ENCODE measurements at places on chromosomes 5 and 9.
A peak's percentile ranks its signal among the peaks of the same experiment; 100 is the strongest.

DNA sequence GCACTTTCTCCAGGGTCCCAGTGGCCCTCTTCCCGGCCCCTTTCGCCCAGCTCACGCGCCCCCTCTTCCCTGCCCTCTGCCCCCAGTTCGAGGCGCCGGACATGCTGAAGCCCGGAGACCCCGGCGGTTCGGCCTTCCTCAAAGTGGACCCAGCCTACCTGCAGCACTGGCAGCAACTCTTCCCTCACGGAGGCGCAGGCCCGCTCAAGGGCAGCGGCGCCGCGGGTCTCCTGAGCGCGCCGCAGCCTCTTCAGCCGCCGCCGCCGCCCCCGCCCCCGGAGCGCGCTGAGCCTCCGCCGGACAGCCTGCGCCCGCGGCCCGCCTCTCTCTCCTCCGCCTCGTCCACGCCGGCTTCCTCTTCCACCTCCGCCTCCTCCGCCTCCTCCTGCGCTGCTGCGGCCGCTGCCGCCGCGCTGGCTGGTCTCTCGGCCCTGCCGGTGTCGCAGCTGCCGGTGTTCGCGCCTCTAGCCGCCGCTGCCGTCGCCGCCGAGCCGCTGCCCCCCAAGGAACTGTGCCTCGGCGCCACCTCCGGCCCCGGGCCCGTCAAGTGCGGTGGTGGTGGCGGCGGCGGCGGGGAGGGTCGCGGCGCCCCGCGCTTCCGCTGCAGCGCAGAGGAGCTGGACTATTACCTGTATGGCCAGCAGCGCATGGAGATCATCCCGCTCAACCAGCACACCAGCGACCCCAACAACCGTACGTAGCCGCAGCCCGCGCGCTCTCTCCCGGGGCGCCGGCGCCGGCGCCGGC is 1.0 kb downstream of the PRDM6 start:
- H3K27me3 ChIP-seq: peaks cover 11% of the 10 kb centered on the region
- DNase-seq: no peak
- H3K36me3 ChIP-seq: no peaks in the 10 kb centered on the region
- no peak overlapping the region for H3K27ac ChIP-seq
- peak overlapping the region; percentile 68 for H3K4me3 ChIP-seq

DNA sequence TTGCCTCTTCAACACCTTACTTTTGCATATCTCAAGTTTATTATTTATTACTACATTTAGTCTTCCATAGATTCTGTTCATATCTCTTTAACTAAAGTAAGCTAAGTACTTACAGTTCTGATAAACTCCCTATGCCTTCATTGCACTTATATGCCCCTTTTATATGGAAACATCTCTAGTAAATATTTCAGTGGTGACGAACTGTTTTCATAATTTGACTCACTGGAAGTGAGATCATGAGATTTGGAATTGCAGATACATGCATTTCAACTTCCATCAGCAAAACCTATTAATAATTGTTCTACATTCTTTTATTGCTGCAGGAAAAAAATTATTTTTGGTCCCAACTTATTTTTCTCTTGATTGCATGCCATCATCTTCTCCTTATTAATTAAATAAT is 263.5 kb downstream of the CD180 start:
- no peak overlapping the region for H3K4me3 ChIP-seq
- no peaks in the 10 kb centered on the region for H3K36me3 ChIP-seq
- DNase-seq: no peak
- no peaks in the 10 kb centered on the region for H3K27me3 ChIP-seq
- H3K4me1 ChIP-seq: no peaks in the 10 kb centered on the region
- no peak overlapping the region for H3K27ac ChIP-seq

DNA sequence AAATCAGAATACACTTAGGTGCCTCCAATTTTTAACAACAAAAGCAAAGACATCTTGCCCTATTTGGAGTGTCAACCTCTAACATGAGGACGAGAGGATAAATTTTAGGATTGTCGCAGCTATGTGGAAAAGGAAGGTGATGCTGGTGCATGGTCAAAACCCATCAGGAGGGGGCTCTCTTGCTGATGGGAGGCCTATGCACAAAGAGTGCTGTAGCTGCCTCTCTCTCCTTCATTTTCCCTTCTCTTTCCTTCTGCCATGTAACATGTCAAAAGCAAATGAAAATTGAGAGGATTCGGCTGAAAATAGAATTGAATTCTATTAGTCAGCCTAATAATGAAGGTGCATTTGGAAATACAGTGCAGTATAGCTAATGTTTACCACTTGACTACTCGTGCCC is 578.7 kb upstream of the ZNF462 start:
- no peaks in the 10 kb centered on the region for H3K27me3 ChIP-seq
- DNase-seq: no peak
- no peak overlapping the region for H3K4me3 ChIP-seq

GRCh38 chr5:114332925-114333324 is 28.9 kb upstream of the KCNN2 start:
- H3K4me3 ChIP-seq: no peak overlapping the region
- no peak for DNase-seq
- H3K27me3 ChIP-seq: no peaks in the 10 kb centered on the region
- no peaks in the 10 kb centered on the region for H3K36me3 ChIP-seq
- H3K4me1 ChIP-seq: no peaks in the 10 kb centered on the region
- H3K27ac ChIP-seq: no peak overlapping the region

GRCh38 chr5:58944221-58944620 is 361.3 kb downstream of the RAB3C start:
- H3K4me3 ChIP-seq: no peak overlapping the region
- no peaks in the 10 kb centered on the region for H3K4me1 ChIP-seq
- H3K36me3 ChIP-seq: no peaks in the 10 kb centered on the region
- H3K27ac ChIP-seq: no peak overlapping the region
- H3K27me3 ChIP-seq: no peaks in the 10 kb centered on the region

DNA sequence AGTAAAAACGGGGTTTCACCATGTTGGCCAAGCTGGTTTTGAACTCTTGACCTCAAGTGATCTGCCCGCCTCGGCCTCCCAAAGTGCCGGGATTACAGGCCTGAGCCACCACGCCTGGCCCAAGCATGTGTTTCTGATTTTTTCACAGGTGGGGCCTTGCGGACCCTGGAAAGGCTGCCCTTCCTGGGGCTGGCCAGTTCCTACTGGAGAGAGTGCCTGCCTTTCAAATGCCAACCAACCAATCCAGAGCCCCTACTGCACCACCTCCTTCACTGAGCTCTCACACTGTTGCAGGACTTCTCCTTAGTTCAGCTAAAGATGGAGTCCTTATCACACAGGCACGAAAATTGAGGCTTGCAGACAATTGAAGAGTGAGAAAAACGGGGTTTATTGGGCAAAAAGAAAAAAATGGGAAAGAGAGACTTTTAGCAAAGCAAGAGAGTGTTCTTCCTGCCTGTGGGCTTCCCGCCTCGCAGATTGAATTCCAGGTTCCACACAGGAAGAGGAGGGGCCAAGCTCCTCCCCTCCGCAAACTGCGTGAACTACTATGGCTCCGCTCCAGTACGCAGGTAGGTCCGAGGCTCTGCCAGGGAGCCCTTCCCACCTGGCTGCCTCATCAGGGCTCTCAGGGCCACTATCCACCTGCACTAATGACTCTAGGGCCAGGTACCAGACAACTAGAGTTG is 8.3 kb upstream of the CMBL start:
- H3K4me1 ChIP-seq: no peaks in the 10 kb centered on the region
- H3K27me3 ChIP-seq: no peaks in the 10 kb centered on the region
- no peak for DNase-seq
- H3K4me3 ChIP-seq: no peak overlapping the region

- no peak for DNase-seq
- peaks cover 10% of the 10 kb centered on the region for H3K27me3 ChIP-seq
- no peak overlapping the region for H3K27ac ChIP-seq
- H3K4me1 ChIP-seq: peaks cover 8% of the 10 kb centered on the region
- H3K36me3 ChIP-seq: no peaks in the 10 kb centered on the region
These were observed 14.7 kb downstream of the IGIP start for GRCh38 chr5:140140435-140140834.

GRCh38 chr9:20620650-20621470 is 1.4 kb downstream of the MLLT3 start:
- peaks cover 15% of the 10 kb centered on the region for H3K27me3 ChIP-seq
- H3K4me1 ChIP-seq: peaks cover 76% of the 10 kb centered on the region
- peak; percentile 86 for DNase-seq
- H3K4me3 ChIP-seq: peak overlapping the region; percentile 80
- H3K36me3 ChIP-seq: no peaks in the 10 kb centered on the region

DNA sequence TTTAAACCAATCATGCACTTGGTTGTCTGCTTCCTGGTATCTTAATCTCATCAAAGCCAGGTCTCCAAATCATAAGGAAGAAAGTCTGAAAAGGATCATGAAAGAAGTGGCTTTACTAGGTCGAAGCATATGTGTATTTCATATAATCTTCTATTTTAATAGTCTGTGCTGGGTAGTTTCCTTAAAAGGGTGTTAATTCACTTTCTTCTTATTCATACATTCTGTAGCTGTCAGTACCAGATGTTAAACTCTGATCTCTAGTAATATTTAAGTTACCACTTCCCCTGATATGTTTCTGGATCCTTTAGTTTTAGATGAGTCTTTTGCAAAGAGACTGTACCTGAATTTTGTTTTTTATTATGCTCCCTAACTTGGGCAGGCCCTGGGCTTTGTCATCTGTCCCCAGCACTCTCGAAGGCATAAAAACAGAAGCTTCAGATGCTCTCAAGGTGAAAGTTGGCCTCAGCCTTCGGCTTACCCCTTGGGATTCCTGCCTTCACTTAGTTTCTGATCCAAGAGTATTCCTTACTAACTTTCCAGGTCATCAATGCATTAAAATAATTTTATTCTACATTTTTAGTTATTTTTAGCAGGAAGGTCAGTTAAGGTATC is 15.0 kb upstream of the LNPEP start:
- no peak overlapping the region for H3K27ac ChIP-seq
- peaks cover 44% of the 10 kb centered on the region for H3K4me1 ChIP-seq
- no peaks in the 10 kb centered on the region for H3K36me3 ChIP-seq
- no peak overlapping the region for H3K4me3 ChIP-seq

DNA sequence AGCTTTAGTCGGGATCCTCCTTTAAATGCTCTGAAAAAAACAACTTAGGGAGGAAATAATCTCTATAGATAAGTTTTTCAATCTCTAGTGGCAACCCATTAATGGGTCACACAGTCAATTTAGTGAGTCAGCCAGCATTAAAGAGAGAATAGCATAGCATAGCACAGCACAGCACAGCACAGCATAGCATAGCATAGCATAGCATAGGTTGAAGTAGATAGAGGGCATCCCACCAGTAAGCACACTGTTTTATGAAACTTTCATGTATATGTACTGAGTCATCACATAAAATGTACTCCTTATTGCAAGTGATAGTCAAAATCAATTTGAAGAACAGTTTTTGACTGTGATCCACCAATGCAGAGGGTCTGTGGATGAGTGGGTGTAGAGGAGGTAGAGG is 522.9 kb downstream of the CCDC171 start:
- H3K27ac ChIP-seq: no peak overlapping the region
- DNase-seq: no peak
- H3K27me3 ChIP-seq: no peaks in the 10 kb centered on the region
- H3K36me3 ChIP-seq: no peaks in the 10 kb centered on the region

DNA sequence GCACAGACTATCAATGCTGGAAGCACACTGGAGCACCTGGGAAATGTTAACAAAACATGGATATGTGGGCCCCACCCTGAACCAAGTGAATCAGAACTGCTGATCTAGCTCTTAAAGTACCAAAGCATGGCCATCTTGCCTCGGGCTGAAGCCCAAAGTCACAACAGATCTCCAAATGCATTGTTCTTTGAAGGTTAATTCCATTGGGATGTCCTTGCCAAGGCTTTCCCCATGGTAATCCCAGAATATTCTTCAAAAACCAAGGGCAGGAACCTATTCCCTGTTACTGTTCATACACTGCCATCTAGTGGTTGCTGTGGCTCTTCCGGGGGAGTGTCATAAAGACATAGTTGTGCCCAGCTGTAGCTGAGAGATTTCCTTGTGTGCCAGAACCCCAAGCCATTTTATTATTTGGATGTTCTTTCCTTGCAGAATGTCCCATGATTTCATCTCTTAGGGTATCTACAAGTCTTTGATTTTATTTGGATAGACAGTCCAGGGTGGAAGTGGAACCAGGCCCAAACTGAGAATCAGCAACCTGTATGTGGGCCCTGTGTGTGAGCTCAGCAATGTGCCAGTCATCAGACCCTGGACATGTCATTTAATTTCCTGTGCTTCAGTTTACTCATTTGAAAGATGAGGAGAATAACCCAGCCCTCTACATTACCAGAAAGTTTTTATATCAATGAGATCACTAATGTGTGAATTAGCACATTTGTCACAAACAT is 290.0 kb downstream of the ACTL7B start:
- no peak overlapping the region for H3K4me3 ChIP-seq
- DNase-seq: no peak
- no peaks in the 10 kb centered on the region for H3K36me3 ChIP-seq
- no peaks in the 10 kb centered on the region for H3K27me3 ChIP-seq
- H3K4me1 ChIP-seq: no peaks in the 10 kb centered on the region

- H3K36me3 ChIP-seq: no peaks in the 10 kb centered on the region
- no peaks in the 10 kb centered on the region for H3K27me3 ChIP-seq
- no peak overlapping the region for H3K4me3 ChIP-seq
- DNase-seq: no peak
- H3K27ac ChIP-seq: no peak overlapping the region
These were observed 136.1 kb downstream of the PDE4D start for GRCh38 chr5:59757442-59757841.

DNA sequence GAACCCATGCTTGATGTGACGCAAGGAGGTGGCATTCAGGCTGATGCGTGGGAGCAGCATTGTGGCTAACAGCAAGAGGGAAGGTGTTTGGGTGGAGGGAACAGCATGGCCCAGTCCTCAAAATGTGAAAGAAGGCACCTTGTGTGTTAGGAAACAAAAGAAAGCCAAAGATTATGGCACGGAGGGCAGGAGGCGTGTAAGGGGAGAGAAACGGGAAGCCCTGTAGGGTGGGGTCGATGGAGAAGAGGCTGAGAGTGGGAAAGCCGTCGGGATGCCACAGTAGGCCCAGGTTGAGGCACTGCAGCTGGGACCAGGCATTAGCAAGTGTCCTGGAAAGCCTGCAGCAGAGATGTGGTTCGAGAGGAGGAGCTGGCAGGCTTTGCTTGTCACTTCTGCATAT is 241.1 kb downstream of the GADD45G start:
- H3K4me1 ChIP-seq: no peaks in the 10 kb centered on the region
- no peaks in the 10 kb centered on the region for H3K36me3 ChIP-seq
- H3K4me3 ChIP-seq: no peak overlapping the region
- DNase-seq: peak; percentile 27

GRCh38 chr9:4334410-4334813 is 34.5 kb upstream of the GLIS3 start:
- no peak for DNase-seq
- no peaks in the 10 kb centered on the region for H3K27me3 ChIP-seq
- H3K4me1 ChIP-seq: peaks cover 18% of the 10 kb centered on the region
- H3K36me3 ChIP-seq: no peaks in the 10 kb centered on the region
- no peak overlapping the region for H3K4me3 ChIP-seq

GRCh38 chr5:132475987-132476875 is 14.3 kb downstream of the IRF1 start:
- peaks cover 100% of the 10 kb centered on the region for H3K4me1 ChIP-seq
- peak; percentile 68 for DNase-seq
- peak overlapping the region; percentile 89 for H3K27ac ChIP-seq
- no peak overlapping the region for H3K4me3 ChIP-seq
- H3K27me3 ChIP-seq: no peaks in the 10 kb centered on the region
